ENCODE measurements at places on chromosomes 11 and 22.

DNA sequence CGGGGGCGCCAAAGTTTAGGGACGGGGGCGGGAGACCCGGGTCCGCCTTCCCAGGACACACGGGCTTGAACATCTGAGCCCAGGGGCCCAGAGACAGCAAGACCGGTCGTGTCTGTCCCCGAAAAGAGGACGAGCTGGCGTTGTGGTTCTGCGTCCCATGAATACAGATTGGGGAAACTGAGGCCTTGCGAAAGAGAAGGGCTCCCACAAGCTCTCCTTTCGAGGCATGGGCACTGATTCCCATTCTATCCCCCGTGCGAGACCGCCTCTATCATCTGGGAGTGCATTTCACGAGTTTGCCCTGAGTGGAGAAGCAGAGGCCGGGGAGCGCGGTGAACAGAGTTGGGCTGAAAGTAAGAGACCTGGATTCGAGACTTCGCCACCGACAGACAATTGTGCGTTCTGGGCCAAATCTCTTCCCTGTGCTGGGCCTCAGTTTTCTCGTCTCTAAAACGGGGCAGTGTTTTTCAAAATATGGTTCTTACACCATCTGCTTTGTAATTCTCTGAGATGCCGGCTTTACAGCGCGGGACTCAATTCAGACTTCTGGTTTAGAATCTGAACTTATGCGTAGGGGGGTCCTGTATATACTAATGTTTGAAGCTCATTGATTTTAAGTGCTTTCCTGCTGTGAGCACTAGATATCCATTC is 471 bp downstream of the RNF185 start:
- no peak for DNase-seq

- DNase-seq: no peak
Measured at GRCh38 chr11:75182664-75183063, 31.8 kb downstream of the SLCO2B1 start.

DNA sequence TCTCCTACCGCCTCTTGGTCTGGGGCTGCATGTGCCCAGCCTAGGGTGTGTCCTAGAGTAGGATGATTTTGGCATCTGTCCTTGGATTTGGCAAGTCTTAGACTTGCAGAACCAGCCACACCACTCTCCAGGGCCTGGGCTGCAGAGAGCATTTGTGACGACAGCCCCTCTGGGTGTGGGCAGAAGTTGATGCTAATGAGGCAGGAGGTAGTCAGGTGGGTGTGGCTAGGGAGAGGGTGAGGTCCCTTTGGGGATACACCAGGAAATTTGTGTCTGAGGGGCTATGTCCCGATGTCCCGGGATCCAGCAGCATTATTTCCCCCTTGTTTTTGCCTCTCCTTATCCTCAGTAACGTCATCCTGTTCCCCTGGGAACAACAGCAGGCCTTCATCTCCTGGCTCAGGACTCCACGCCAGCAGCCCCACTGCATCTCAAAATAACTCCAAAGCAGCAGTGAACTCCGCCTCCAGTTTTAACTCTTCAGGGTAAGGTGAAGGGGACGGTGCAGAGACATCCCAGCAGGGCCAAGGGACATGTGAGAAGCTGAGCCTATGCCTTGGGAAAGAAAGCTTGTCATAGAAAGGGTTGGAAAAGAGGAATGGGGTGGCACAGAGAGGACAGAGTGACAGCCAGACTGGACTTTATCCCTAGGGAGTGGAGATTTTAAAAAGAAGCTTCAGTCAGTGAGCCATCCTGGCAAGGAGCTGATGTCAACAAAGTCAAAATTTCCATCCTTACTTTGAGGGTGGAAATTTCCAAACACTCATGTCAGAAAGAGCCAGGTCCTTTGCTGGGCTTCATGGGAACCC is 8.0 kb upstream of the TLCD5 start:
- DNase-seq: no peak

GRCh38 chr11:14036469-14036868 is 73.9 kb downstream of the SPON1 start:
- no peak for DNase-seq

DNA sequence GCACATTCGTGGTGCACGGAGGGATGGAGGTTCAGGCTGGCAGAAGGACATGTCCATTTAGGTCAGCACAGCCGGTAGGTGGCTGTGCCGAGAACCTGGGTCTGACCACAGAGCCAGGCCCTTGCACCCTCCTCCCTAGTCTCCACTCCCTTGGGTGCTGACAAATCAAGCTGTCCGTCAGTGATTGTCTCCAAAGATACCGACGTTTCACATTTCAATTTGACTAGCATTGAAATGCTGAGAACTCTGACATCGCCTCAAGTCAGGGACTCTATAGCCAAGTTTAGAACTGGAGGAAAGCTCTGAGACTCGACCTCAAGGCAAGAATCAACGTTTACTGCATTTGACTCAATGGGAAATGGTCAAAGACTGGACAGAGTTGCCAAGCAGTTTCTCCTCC is 1321.1 kb downstream of the TBC1D22A start:
- no peak for DNase-seq

- DNase-seq: no peak
Measured at GRCh38 chr11:78110351-78110750, 29.1 kb downstream of the ALG8 start.

Measured in stimulated activated CD8-positive, alpha-beta memory T cell treated with anti-CD3 and anti-CD28 coated beads, Interleukin-15, amount 100 ng/mL, for 4 hours (primary cell).